ENCODE measurements at places on chromosomes 7 and 10.

DNA sequence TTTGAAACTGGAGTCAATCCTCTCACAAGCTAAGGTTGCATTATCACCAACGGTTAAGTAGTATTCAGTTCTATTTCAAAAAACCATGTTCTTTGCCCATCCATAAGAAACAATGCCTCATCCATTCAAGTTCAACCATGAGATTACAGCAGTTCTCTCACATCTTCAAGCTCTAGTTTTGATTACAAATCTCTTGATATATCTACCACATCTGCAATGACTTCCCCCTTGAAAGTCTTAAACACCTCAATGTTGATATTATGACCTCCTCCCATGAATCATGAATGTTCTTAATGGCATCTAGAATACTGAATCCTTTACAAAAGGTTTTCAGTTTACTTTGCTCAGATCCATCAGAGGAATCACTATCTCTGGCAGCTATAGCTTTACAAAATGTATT is 81.8 kb downstream of the JMJD1C start:
- peaks cover 16% of the 10 kb centered on the region for H3K36me3 ChIP-seq
- no peak overlapping the region for H3K27ac ChIP-seq
- DNase-seq, result no peak
- peaks cover 32% of the 10 kb centered on the region for H3K4me1 ChIP-seq

DNA sequence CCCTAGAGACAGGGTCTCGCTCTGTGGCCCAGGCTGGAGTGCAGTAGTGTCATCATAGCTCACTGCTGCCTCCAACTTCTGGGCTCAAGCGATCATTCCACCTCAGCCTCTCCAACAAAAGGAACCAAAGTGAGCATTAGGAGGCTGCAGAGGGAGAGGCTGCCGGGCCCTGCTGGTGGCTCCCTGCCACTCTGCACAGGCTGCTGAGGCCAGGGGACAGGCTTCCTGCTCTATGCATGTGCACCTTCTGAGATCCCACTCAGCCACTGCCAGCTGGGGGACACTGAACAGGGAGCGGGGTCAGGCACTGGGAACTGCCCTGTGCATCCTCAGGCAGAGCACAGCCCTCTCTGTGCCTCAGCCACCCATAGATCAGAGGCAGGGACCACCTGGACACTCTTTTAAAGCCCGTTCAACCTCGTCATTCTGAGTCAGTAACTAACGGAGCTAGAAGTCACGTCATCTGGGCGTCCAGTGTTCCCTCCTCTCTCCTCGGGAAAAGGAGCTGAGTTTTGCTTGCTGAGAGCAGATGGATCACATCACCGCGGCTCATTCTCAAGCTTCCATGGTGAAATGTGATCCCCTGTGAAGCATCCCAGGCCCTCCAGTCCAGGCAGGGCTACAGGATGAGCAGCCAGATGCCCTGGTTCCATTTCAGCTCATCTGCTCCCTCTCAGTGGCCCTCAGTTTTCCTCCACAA is 109.6 kb downstream of the MYL10 start:
- no peak for DNase-seq
- no peak overlapping the region for H3K27ac ChIP-seq
- H3K4me3 ChIP-seq, result no peak overlapping the region
- no peaks in the 10 kb centered on the region for H3K36me3 ChIP-seq
- no peaks in the 10 kb centered on the region for H3K27me3 ChIP-seq

DNA sequence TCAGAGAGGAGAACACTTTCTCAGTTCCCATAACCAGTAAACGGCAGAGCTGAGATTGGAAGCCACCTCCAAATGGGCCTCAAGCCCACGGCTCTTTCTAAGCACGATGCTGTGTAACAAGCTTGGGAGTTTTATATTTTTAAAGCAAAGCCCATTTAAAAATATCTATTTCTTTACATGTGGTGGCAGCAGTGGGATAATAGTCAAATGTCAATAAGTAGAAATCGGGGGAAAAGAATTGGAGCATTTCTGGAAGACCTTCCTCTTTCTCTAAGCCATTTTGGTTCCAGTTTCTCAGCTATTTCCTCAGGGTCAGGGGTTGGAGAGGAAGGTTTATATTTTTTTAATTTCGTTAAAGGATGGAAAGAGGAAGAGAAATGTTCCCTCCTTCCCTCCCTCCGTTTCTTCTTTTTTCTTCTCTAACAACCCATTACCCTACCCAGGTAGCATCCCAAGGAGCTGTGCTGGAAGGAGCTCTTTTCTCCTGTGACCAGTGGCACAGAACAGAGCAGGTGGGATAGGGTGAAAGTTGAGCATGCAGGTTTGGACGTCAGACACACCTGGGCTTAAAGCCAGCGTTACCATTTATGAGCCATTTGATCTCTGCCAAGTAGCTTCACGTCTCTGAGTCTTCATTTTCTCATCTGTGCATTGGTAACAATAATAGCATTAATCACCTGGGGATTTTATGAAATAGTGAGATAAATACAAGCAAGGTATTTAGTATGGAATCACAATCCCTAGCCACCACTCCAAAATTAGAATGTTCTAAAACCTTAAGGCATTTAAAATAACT is 515.7 kb downstream of the RPS24 start:
- H3K4me1 ChIP-seq, result peaks cover 7% of the 10 kb centered on the region
- H3K27ac ChIP-seq, result no peak overlapping the region
- no peaks in the 10 kb centered on the region for H3K36me3 ChIP-seq
- H3K27me3 ChIP-seq, result peaks cover 8% of the 10 kb centered on the region
- H3K4me3 ChIP-seq, result no peak overlapping the region

- H3K4me1 ChIP-seq, result no peaks in the 10 kb centered on the region
- H3K27ac ChIP-seq, result no peak overlapping the region
- no peaks in the 10 kb centered on the region for H3K27me3 ChIP-seq
Observed at GRCh38 chr10:76210211-76210610, 778.8 kb downstream of the LRMDA start.

DNA sequence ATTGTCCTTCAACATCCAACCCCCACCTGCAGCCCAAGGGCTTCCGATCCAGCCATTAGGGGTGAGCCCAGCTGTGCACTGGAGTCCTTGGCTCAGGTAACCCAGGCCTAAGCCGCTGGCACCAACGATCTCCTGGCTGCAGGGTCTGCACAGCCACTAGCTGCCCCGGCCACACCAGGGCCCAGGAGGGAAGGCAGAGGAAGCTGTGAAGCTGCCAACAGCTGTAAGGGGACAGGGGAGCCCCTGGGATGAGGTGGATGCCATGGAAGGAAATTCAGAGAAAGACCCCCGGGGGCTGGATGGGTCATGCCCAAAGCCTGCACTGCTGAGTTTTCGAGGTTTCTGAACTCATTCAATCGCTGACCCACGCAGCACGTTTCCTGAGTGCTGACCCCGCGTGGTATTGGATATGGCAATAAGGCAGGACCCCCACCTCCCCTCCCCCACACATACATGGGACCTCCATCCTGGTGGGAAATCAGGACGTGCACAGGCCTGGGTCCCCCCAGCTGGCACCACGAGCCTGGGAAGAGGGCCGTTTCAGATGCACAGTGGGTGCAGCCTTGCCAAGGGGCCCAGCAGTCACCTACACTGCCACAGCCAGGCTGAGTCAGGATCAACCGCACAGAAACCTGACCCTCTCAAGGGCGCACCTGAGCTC is 170.3 kb downstream of the DIP2C start:
- no peak for DNase-seq
- no peak overlapping the region for H3K4me3 ChIP-seq
- no peaks in the 10 kb centered on the region for H3K36me3 ChIP-seq
- no peaks in the 10 kb centered on the region for H3K27me3 ChIP-seq
- H3K27ac ChIP-seq, result no peak overlapping the region

DNA sequence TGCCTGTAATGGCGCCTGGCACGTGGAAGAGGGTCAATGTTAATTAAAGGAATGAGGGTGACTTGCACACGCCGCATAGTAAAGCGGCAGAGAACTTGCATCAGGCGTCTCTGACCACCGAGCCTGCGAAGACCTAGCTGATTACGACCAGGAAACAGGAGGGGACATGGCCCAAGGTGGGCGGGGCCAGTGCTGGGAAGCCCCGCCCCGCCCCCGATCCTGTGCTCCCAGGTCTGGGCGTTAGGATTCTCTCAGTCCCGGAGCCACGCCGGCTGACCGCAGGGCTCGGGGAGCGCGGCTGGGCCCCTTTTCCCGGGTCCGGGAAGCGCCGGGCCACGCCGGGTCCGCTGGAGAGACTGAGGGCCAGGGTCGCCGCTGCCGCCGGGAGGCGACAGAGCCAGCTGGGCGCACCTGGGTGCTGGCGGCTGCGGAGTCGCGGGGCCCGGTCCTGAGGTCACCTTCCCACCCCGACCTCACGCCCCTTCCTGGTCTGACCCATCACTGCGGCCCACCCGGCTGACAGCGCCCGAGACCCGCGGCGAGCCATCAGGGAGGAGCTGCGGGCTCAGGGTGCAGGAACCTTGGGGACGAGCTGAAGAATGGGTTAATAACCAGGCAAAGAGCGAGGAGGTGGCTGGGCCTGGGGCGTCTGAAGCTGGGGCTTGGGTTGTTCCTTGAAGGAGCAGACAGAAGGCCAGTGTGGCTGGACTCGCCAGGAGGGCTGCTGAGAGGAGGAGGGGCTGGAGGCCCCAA is 23.0 kb upstream of the GRID1 start:
- H3K27me3 ChIP-seq, result peaks cover 22% of the 10 kb centered on the region
- peak; percentile 28 for DNase-seq
- H3K4me1 ChIP-seq, result peaks cover 6% of the 10 kb centered on the region
- no peaks in the 10 kb centered on the region for H3K36me3 ChIP-seq
- no peak overlapping the region for H3K27ac ChIP-seq

DNA sequence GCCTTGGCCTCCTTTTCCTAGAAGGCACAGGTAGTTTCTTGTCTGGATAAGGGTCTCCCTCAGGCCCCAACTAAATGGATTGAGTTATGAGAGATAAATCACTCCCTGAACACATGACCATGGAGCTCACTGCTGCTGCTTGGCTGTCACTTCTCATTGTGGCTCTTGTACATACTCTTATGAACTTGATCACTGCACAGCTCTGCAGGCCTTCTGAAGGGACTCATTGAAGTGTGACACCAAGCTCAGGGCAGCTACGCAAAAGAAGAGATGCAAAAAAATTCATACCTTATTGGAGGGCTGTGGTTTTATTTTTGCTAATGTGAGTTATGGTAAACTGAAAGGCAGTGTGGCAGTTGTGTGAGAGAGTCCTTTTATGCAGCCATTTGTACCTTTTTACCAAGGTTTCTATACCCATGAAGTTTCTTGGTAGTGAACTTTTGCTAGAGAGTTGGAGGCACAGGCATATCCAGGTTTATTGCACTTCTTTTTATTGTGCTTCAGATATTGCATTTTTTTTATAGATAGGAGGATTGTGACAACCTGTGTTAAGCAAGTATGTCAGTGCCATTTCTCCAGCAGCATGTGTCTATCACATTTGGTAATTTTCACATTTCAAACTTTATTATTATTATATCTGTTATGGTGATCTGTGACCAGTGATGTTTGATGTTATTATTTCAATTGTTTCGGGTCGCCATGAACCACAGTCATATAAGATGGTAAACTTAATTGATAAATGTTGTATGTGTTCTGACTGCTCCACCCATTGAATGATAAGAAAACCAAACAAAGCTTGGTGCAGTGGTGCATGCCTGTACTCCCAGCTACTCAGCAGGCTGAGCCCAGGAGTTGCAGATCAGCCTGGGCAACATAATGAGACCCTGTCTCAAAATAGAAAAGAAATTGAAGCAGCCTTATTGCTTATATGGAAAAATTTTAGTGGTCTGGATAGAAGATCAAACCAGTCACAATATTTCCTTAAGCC is 100.6 kb downstream of the LRRC4 start:
- no peak for DNase-seq
- no peak overlapping the region for H3K27ac ChIP-seq
- H3K4me3 ChIP-seq, result no peak overlapping the region
- H3K4me1 ChIP-seq, result peaks cover 5% of the 10 kb centered on the region
- H3K27me3 ChIP-seq, result no peaks in the 10 kb centered on the region

- no peaks in the 10 kb centered on the region for H3K4me1 ChIP-seq
- H3K27ac ChIP-seq, result no peak overlapping the region
- peaks cover 4% of the 10 kb centered on the region for H3K36me3 ChIP-seq
- H3K27me3 ChIP-seq, result no peaks in the 10 kb centered on the region
- no peak overlapping the region for H3K4me3 ChIP-seq
Observed at GRCh38 chr7:40380111-40380510, 245.3 kb downstream of the SUGCT start.

- H3K27ac ChIP-seq, result no peak overlapping the region
- H3K4me3 ChIP-seq, result no peak overlapping the region
- H3K27me3 ChIP-seq, result no peaks in the 10 kb centered on the region
- no peaks in the 10 kb centered on the region for H3K4me1 ChIP-seq
- no peaks in the 10 kb centered on the region for H3K36me3 ChIP-seq
Observed at GRCh38 chr10:95553674-95554073, 7.5 kb downstream of the SORBS1 start.

- no peak overlapping the region for H3K27ac ChIP-seq
- H3K27me3 ChIP-seq, result no peaks in the 10 kb centered on the region
- H3K36me3 ChIP-seq, result peaks cover 11% of the 10 kb centered on the region
- H3K4me3 ChIP-seq, result no peak overlapping the region
Observed at GRCh38 chr10:129648856-129649255, 181.8 kb downstream of the MGMT start.

DNA sequence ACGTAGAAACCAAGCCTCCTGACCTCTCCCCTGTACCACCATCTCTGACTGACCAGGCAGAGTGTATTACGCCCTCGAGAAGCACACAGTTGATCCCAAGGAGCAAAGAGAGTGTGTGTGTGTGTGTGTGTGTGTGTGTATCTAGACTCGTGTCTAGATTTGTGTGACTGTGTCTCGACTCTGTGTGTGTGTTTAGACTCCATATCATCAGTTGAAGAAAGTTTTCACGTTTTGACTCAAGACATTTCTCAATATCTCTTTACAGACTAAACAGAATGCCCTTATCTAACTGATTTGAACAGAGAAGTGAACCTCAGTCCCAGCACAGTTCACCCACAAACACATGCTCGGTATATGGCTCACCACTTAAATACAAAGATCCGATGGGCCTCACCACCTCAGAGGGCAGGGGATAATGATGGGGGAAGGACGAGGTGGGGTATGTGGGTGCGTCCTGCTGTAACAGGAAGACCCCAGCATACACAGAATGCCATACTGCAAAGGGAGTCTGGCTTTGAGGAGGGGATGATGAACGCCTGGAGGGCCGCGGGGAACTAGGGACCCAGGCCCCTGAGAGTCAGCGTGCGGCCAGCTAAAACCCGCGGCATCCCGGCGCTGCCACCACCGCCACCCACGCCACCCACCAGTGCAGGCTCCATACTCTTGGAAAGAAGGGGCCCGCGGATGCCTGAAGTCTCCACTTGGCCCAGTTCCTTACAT is 780 bp downstream of the ALDH18A1 start:
- DNase-seq, result no peak
- H3K36me3 ChIP-seq, result peaks cover 45% of the 10 kb centered on the region
- peaks cover 34% of the 10 kb centered on the region for H3K4me1 ChIP-seq
- no peaks in the 10 kb centered on the region for H3K27me3 ChIP-seq
- H3K4me3 ChIP-seq, result peak overlapping the region; percentile 96

DNA sequence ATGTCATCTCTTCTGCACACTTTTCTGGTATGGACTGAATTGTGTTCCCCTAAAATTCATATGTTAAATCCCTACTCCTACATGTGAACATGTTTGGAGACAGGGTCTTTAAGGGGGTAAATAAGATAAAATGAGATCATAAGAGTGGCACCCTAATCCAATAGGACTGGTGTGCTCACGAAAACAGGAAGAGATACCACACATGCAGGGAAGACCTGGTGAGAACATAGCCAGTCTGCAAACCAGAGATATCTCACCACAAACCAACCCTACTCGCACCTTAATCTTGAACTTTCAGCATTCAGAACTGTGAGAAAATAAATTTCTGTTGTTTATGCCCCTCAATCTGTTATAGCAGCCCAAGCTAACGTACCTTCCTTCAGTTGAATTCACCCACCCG is 51.8 kb downstream of the VWDE start:
- H3K27me3 ChIP-seq, result no peaks in the 10 kb centered on the region
- DNase-seq, result no peak
- peaks cover 5% of the 10 kb centered on the region for H3K4me1 ChIP-seq
- H3K27ac ChIP-seq, result no peak overlapping the region
- no peak overlapping the region for H3K4me3 ChIP-seq
- no peaks in the 10 kb centered on the region for H3K36me3 ChIP-seq

- peaks cover 16% of the 10 kb centered on the region for H3K36me3 ChIP-seq
- H3K27ac ChIP-seq, result no peak overlapping the region
- peak overlapping the region; percentile 44 for H3K4me3 ChIP-seq
- no peaks in the 10 kb centered on the region for H3K27me3 ChIP-seq
Observed at GRCh38 chr7:105209870-105210269, 178.9 kb downstream of the SRPK2 start.
